ENCODE measurements at places on chromosomes 12 and 14. TPM values are rescaled to one million over a fixed set of nuclear protein-coding genes. Genes with fewer than 3 reads are reported as not detected.

- peak; percentile 62 for DNase-seq
Observed at GRCh38 chr12:113515082-113515856, 43.6 kb upstream of the LHX5 start.

The PLEKHD1 gene
- polyA plus RNA-seq = 0.27 TPM

DNA sequence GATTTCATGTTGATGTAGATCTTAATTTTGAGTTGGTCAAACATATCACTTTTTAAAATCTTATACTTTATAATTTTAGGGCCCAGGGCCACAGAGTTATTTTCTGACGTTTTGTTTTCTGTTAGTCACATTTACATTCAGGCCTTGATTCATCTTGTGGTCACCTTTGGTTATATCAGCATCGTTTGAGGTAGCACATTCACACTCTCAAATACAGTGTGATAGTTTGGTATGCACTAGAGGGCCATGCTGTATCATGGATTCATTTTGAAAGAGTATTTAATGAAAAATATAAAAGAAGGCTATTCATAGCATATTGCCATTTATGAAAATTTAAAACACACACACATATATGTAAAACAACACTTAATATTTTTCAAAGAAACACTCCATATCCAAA lies 274.6 kb downstream of the RAD51B start:
- no peak for DNase-seq

The C1QL4 gene
- 0.15 TPM for polyA plus RNA-seq

GRCh38 chr12:102479939-102480338 lies 424 bp downstream of the IGF1 start:
- DNase-seq = peak; percentile 18

The ETNK1 gene
- polyA plus RNA-seq = 4.2 TPM

DNA sequence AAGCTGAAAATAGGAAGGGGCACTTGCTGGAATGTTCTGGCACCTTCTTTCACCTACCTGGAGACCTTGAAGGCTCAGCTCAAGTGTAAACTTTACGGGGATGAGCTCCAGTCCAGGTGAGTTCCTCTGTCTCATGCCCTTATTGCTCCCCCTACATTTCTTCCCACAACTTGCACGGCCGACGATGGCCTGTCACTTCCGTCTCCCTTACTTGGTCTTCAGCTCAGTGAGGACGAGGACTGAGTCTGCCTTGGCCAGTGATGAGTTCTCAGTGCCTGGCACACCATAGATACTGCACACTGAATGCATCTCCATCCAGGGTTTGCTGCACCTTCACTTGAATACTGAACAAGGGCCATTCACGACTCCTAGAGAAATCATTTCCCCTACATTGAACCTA lies 21.4 kb downstream of the ADGRD1 start:
- DNase-seq = no peak

GRCh38 chr12:54378796-54379397 lies 5.6 kb downstream of the ZNF385A start:
- peak; percentile 78 for DNase-seq

The DIABLO gene
- polyA plus RNA-seq = 76.7 TPM

- no peak for DNase-seq
Observed at GRCh38 chr14:32354716-32355115, 25.6 kb downstream of the AKAP6 start.

DNA sequence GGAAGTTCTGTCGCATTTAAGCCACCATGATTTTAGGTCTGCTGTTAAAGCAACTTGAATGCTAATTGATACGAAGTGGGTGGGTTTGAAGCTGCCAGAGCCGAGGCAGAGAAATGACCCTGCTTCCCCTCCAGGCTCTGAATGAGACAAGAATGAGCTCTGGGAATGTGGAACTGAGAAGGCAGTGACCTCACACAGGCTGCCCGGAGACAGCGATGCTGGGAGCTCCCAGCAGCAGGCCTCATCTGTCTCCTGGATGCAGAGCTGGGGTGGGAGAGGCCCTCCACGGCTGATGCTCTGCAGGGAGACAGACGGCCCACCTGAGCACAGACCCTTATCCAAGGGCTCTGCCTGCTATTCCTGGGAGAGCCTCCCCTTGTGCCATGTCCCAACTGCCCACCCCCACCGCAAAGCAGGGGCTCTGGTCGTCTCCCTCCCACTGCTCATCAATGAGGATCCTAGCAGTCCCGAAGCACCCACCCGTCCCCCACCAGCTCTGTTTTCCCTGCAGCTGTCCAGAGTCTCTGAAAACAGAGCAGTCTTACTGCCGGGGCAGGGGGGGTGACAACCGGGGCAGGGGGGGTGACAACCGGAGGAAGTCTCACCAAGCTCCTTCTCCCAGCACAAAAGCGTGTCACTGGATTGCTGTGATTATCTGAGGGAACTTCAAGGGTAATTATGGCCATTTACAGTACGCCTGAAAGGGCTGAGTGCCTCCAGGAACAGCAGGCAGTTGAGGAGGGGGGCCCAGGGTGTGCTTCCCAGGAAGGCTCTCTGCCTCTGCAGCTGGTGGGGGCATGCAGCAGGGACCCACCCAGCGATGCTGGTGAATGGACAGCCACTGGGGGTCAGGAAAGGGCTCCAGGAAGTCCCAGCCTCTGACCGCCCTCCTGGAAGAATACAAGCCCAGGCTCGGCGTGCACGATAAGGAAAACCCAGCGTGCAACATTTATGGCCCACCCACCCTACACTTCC lies 67.8 kb downstream of the CHGA start:
- peak; percentile 60 for DNase-seq

The TSPAN9 gene
- polyA plus RNA-seq = 9.1 TPM

- no peak for DNase-seq
Observed at GRCh38 chr12:131487388-131488124, 223.3 kb upstream of the SFSWAP start.
